WTC11 (cell line): ENCODE measurements at places on chromosomes 1 and 21. TPM values are rescaled to one million over a fixed set of nuclear protein-coding genes. Genes with fewer than 3 reads are reported as not detected.

GRCh38 chr1:172960019-172960418, 90.7 kb downstream of the TNFSF18 start:
- H3K4me3 ChIP-seq = no peak overlapping the region
- H3K27ac ChIP-seq = no peak overlapping the region
- H3K4me1 ChIP-seq = peaks cover 8% of the 10 kb centered on the region

GRCh38 chr1:166273618-166274017, 106.8 kb upstream of the FAM78B start:
- H3K4me3 ChIP-seq = no peak overlapping the region
- no peak overlapping the region for H3K27ac ChIP-seq
- H3K36me3 ChIP-seq = peaks cover 5% of the 10 kb centered on the region
- H3K4me1 ChIP-seq = peaks cover 22% of the 10 kb centered on the region
- H3K27me3 ChIP-seq = no peaks in the 10 kb centered on the region; the same call in 1 of the 2 replicates
- DNase-seq = no peak

- peaks cover 32% of the 10 kb centered on the region for H3K4me1 ChIP-seq
- H3K4me3 ChIP-seq = no peak overlapping the region
- no peaks in the 10 kb centered on the region for H3K27me3 ChIP-seq
- no peak for DNase-seq
- H3K36me3 ChIP-seq = peaks cover 7% of the 10 kb centered on the region
Observed at GRCh38 chr1:245750261-245750660, 595.5 kb downstream of the KIF26B start.

MCOLN2 gene
- 3.8 to 5.4 TPM (median 4.8 TPM) in 3 replicates for total RNA-seq

DNA sequence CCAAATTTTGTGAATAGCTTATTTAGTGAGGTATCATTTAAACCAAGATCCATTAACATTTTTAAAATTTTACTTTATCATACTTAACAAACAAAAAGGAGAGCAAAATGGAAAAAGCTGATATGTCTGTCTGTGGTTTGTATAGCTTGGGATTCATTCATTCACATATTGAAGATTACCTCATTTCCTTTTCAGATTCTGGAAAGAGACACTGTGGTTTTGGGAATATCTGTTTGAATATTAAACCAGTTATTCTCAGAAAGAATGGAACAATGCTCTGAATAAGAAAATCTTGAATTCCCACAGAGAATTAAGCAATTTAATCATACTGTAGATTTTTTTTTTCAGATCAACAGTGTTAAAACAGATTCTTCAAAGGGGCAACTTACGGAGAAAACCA, 93.8 kb upstream of the PRDX6 start:
- H3K4me3 ChIP-seq = no peak overlapping the region
- no peaks in the 10 kb centered on the region for H3K4me1 ChIP-seq
- H3K27ac ChIP-seq = no peak overlapping the region
- no peaks in the 10 kb centered on the region for H3K27me3 ChIP-seq
- H3K36me3 ChIP-seq = peaks cover 3% of the 10 kb centered on the region; the same call in 1 of the 2 replicates

- peaks cover 3% of the 10 kb centered on the region; the same call in 1 of the 2 replicates for H3K27me3 ChIP-seq
- H3K4me3 ChIP-seq = no peak overlapping the region
- no peaks in the 10 kb centered on the region for H3K36me3 ChIP-seq
Observed at GRCh38 chr1:209622841-209623829, 29.1 kb downstream of the LAMB3 start.

DNA sequence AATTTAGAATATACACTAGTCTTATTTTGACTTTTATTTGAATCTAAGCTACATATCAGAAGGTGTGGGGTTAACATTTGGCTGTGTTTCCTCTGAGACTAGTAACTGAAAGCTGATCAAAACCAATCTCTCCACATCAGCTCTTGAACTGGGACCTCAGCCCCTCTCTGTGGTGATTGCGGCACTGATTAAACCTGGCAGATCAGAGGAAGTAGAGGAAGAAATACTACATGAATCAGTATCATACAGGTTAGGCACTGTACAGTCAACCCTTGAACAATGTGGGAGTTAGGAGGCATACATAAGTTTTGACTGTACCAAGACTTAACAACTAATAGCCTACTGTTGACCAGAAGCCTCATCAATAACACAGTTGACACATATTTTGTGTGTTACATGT, 122.5 kb upstream of the C1orf87 start:
- DNase-seq = no peak
- no peak overlapping the region for H3K27ac ChIP-seq
- no peaks in the 10 kb centered on the region for H3K27me3 ChIP-seq
- no peaks in the 10 kb centered on the region for H3K36me3 ChIP-seq
- no peak overlapping the region for H3K4me3 ChIP-seq

DNA sequence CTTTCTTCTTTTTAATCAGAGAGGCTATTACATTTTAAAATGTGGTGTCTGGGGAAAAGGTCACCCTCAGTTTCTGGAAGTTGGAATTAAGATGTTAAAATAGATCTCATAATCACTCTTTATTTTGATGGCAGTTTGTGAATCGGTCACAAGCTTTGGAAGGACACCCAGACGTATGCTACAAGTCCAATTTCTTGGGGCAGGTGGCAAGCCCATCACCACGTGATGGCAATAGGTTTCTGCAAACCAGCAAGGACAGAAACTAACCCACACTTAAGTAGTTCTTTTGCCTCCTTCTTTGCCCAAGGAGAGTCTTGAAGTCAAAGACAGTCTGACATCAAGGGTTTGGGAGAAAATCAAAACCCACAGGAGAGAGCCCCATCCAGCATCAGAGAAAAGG, 72.9 kb downstream of the C1orf87 start:
- peaks cover 26% of the 10 kb centered on the region for H3K4me1 ChIP-seq
- no peak for DNase-seq
- H3K27ac ChIP-seq = no peak overlapping the region
- no peak overlapping the region for H3K4me3 ChIP-seq
- H3K27me3 ChIP-seq = no peaks in the 10 kb centered on the region

- no peak overlapping the region for H3K27ac ChIP-seq
- DNase-seq = peak; percentile 82
- H3K4me3 ChIP-seq = no peak overlapping the region
- no peaks in the 10 kb centered on the region for H3K36me3 ChIP-seq
Observed at GRCh38 chr1:41416552-41417334, 55.5 kb downstream of the FOXO6 start.

DNA sequence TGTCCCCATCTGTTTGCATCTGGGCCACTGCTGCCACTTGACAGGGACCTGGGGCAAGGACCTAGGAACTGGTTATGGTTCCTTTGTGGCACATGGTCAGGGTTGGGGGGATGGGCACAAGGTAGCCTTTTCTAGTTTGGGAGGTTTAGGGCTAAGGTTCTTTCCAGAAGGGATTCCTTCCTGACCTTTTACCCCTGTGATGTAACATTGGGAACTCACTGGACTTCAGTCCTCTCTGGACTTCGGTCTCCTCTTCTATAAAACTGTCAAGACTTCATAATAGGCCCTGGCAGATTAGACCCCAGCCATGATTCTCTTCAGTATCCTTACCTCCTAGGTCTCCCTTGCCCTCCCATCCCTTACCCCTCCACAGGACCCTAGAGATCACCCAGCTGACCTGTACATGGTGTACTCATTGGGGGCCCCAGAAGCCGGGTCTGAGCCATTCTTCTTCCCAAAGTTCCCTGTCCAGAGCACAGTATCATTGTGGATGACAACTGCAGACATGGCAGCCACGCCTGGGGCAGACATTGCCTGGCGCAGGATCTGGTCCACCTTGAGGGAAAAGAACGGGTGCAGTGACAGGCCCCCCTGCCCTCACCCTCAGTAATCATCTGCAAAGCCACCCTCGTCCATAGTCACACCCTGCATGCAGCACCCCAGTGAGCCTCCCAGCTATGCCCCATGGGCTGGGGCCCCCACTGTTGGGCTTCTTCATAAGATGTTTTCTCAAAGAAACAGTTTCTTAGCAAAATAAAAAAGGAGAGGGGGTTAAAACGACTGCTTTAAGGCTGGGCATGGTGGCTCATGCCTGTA, 12.9 kb downstream of the LACTBL1 start:
- no peak overlapping the region for H3K4me3 ChIP-seq
- H3K36me3 ChIP-seq = no peaks in the 10 kb centered on the region
- no peaks in the 10 kb centered on the region for H3K4me1 ChIP-seq
- DNase-seq = no peak
- peaks cover 14% of the 10 kb centered on the region for H3K27me3 ChIP-seq

- peaks cover 28% of the 10 kb centered on the region for H3K4me1 ChIP-seq
- no peaks in the 10 kb centered on the region for H3K36me3 ChIP-seq
- DNase-seq = no peak
- no peak overlapping the region for H3K4me3 ChIP-seq
- H3K27me3 ChIP-seq = no peaks in the 10 kb centered on the region
Observed at GRCh38 chr1:90509225-90510048, 207.7 kb downstream of the BARHL2 start.

FUBP1 gene
- total RNA-seq = 175 to 208 TPM (median 176 TPM) in 3 replicates

- peak overlapping the region; percentile 76; the same call in 1 of the 2 replicates for H3K27ac ChIP-seq
- no peak overlapping the region for H3K4me3 ChIP-seq
- H3K36me3 ChIP-seq = no peaks in the 10 kb centered on the region
- no peaks in the 10 kb centered on the region; the same call in 1 of the 2 replicates for H3K27me3 ChIP-seq
- H3K4me1 ChIP-seq = peaks cover 23% of the 10 kb centered on the region
- peak; percentile 66 for DNase-seq
Observed at GRCh38 chr1:25520446-25521061, 22.9 kb upstream of the LDLRAP1 start.

DNA sequence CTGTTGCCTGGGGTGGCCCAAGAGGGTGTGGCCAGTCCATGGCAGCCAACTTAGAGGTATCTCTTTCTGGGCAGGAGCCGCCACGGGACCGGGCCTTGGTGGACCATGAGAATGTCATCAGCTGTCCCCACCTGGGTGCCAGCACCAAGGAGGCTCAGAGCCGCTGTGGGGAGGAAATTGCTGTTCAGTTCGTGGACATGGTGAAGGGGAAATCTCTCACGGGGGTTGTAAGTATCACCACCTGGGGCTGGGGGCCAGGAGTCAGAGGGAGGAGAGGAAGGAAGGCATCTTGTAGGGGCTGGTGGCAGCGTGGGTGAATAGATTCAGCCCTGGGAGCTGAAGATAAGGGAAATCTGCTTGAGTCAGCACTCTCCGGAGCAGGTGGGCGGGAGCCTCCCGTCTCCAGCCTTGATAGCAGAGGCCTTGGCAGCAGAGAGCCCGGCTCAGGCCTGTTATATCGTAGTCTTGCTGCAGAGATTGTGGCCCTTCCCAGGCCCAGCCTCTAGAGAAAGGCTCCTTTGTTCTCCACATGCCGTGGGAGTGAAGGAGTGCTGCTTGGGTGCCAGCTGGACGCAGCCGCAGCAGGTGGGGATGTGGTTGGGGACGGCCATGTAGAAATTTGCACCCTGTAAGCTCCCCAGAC, 25.4 kb downstream of the PHGDH start:
- DNase-seq = no peak
- H3K4me1 ChIP-seq = no peaks in the 10 kb centered on the region
- H3K4me3 ChIP-seq = no peak overlapping the region
- H3K36me3 ChIP-seq = peaks cover 88% of the 10 kb centered on the region
- 0 out of 2 replicates have a peak overlapping the region, but pooled peaks have one; percentile 41 for H3K27ac ChIP-seq
- H3K27me3 ChIP-seq = no peaks in the 10 kb centered on the region

VSIG8 gene
- not detected in 3 replicates for total RNA-seq

LYST gene
- 0.46 to 0.99 TPM (median 0.59 TPM) in 3 replicates for total RNA-seq

GRCh38 chr21:34830386-34831170, 161.8 kb downstream of the CLIC6 start:
- DNase-seq = no peak
- H3K4me1 ChIP-seq = peaks cover 24% of the 10 kb centered on the region
- no peak overlapping the region for H3K4me3 ChIP-seq
- H3K27me3 ChIP-seq = no peaks in the 10 kb centered on the region; the same call in 1 of the 2 replicates
- peaks cover 8% of the 10 kb centered on the region for H3K36me3 ChIP-seq

- H3K36me3 ChIP-seq = no peaks in the 10 kb centered on the region
- H3K27ac ChIP-seq = no peak overlapping the region
- H3K27me3 ChIP-seq = no peaks in the 10 kb centered on the region
- H3K4me1 ChIP-seq = no peaks in the 10 kb centered on the region
- no peak overlapping the region for H3K4me3 ChIP-seq
Observed at GRCh38 chr1:65924471-65924870, 131.8 kb downstream of the PDE4B start.

DNA sequence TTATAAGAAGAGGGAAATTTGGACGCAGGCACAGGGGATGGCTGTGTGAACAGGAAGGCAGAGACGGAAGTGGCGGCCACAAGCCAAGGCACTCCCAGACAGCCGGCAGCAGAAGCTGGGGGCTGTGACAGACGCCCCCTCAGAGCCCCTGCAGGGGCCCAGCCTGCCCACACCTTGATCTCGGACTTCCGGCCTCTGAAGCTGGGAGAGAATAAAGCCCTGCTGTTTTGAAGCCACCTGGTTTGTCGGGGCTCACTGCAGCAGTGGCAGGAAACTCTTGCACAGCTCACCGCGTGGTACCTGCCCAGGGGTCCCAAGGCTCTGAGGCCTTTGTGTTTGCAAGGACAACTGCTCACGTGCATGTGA, 13.7 kb downstream of the MEGF6 start:
- DNase-seq = no peak
- H3K4me3 ChIP-seq = no peak overlapping the region
- no peaks in the 10 kb centered on the region for H3K27me3 ChIP-seq
- no peaks in the 10 kb centered on the region for H3K36me3 ChIP-seq
- H3K27ac ChIP-seq = peak overlapping the region; percentile 88

- H3K27me3 ChIP-seq = peaks cover 19% of the 10 kb centered on the region
- no peaks in the 10 kb centered on the region for H3K36me3 ChIP-seq
- H3K4me1 ChIP-seq = peaks cover 23% of the 10 kb centered on the region
- H3K4me3 ChIP-seq = no peak overlapping the region
Observed at GRCh38 chr1:225937048-225937968, 3.7 kb downstream of the LEFTY2 start.

DNA sequence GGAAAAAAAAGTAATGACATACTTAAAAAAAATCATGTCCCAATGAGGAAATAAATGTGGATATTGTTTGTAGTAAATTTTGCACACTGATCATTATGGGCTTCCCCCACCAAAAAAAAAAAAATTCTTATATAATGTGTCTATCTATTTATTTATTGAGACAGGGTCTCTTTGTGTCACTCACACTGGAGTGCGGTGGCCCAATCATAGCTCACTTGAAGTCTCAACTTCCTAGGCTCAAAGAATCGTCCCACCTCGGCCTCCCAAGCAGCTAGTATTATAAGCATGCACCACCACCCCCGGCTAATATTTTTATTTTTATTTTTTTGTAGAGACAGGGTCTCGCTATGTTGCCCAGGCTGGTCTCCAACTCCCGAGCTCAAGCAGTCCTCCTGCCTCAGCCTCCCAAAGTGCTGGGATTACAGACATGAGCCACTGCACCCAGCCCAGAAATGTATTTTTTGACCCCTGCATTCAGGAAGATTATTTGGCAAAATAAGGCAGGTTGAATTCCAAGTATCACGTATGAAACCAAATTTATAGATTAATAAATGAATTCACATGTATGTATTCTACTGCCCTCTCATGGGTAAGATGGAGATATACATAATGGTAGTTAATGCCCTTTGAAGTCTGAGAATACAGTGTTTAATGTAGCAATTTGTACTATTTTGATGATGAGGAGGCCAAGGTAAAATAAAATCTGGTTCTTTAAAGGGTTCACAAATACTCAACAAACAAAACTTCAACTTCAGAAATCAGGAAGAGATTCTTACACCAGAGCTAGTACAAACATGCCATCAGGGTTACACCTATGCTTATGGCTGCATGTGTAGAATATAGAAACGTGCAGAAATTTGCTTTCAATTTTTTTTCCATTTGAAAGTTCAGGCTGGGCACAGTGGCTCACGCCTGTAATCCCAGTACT, 1.4 kb upstream of the DENND2C start:
- peaks cover 7% of the 10 kb centered on the region; the same call in 1 of the 2 replicates for H3K4me1 ChIP-seq
- H3K36me3 ChIP-seq = no peaks in the 10 kb centered on the region
- H3K4me3 ChIP-seq = peak overlapping the region; percentile 50
- peaks cover 56% of the 10 kb centered on the region for H3K27me3 ChIP-seq
- H3K27ac ChIP-seq = no peak overlapping the region
- DNase-seq = no peak
